ENCODE measurements at places on chromosomes 7 and 10.

DNA sequence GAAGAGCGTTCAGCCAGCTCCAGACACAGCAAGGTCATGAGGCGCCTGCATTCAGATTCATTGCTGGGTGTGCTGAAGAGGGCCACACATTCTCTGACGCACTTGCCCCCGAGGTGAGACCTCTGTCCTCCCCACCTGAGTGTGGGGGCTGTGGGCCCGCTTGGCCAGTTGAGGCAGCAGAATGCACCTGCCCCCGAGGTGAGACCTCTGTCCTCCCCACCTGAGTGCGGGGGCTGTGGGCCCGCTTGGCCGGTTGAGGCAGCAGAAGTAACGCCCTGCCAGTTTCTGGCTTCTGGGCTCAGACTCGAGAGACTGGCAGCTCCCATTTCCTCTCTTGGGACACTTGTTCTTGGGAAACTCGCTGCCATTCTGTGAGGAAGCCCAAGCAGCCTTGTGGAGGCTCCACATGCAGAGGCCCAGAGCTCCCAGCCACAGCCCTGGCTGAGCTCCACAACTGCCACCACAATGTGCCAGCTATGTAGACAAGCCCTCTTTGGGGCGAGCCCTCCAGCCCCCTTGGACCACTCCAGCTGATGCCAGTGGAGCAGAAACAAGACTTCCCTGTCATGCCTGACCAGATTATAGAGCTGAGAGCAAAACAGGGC lies 434.0 kb downstream of the DNAJB6 start:
- ATAC-seq, result no peak

DNA sequence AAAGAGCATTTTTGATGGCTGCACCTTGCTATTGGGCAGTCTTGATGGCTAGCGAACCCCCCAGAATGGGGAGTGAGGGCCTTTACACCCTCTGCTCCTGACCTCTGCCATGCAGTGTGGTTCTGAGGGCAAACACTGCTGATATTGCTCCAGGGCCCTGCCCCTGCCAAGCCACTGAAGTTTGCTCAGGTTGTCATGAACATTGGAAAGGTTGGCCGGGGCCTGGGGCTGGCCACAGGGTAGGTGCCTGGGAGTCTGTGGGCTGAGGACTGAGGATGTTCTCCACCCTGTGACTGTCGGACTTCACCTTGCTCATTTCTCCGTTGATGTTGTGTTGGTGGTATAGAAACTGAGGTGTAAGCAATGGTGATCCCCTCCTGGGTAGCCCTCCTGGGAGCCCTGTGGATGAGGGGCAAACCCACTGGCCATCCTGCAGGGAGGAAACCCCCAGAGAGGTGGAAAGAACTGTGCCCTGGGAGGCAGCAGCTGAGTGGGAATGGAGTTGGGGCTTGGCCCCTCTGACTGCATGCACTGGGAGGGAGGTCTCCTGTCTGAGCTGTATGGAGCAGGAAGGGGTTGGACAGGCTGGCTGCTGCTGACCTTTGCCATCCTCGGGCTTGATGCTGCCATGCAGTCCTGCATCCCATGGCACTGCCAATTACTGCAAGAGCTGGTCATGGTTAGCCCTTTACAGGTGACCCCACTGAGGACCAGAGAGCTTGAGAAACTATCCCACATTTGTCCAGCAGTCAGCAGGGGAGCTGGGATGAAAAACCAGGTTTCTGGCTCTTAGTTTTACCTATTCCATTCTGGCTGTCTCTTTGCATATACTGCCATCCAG lies 77.1 kb downstream of the SH2D4B start:
- ATAC-seq, result no peak

DNA sequence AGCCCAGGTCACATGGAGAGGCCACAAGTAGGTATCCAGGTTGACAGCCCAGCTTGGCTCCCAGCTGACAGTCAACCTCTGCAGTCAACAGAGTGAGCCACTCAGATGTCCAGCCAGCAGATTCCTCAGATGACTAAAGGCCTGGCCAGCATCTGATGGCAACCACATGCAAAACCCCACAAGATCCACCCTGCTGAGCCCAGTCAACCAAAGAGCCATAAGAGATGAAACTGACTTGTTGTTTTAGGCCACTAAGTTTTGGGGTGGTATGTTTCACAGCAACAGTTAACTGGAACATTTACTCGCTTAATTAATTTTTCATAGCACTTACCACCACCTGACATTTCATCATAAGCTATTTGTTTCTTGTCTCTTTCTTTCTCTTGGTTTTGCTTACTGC lies 107.3 kb upstream of the KDM7A start:
- ATAC-seq, result no peak

DNA sequence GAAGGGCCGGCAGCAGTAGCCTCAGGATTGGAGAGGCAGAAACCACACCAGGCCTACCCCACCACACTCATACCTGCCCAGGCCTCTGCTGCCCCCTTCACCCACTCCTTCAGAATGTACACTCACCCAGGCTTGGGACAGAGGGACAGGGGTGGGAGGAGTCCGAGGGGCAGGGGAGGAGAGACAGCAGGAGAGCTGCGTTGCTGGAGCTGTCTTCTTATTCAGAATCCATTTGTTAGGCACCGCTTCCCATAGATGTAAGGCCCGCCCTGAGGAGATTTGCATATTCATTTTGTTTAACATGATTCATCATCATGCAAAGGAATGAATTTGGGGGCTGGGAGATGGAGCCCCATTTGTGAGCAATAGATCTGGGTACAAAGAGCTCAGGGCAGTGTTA lies 156.7 kb downstream of the CDH23 start:
- ATAC-seq, result no peak

DNA sequence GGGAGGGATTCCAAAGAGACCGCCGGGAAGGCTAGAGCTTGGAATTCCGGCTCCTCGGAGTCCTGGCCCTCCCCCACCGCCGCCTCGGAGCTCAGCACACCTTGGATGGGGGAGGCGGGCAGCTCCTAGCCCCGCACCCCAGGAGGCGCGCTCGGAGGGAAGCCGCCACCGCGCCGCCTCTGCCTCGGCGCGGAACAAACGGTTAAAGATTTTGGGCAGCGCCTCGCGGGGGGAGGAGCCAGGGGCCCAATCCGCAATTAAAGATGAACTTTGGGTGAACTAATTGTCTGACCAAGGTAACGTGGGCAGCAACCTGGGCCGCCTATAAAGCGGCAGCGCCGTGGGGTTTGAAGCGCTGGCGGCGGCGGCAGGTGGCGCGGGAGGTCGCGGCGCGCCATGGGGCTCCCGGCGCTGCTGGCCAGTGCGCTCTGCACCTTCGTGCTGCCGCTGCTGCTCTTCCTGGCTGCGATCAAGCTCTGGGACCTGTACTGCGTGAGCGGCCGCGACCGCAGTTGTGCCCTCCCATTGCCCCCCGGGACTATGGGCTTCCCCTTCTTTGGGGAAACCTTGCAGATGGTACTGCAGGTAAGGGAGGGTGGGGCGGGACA lies at the start of gene CYP26A1:
Gene CYP26A1 (plus strand): TSS at position 355 of the 608 bp plus-strand sequence. CDS start 42 bp downstream, at position 397.
- no peak for ATAC-seq

GRCh38 chr7:81155654-81156373 lies 237.0 kb upstream of the SEMA3C start:
- no peak for ATAC-seq

GRCh38 chr10:63760708-63761047 lies 239.5 kb downstream of the REEP3 start:
- ATAC-seq, result no peak

DNA sequence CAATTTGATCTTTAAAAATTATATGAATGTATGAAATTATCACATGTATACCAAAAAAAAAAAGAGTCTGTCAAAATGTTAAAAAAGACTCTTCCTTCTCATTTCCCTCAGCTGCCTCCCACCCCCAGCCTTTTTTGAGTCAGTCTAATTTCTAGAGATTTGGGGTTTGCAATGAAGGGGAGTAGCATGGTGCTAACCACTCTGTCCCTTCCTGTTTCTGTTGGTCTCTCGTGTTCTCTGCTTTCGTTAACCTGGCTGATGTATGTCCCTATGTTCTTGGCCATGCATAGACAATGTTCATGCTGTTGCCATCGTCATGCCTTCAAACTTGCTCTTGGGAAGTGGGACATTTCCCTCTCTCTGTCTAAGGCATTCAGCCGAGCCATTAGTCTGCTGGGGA lies 474.1 kb downstream of the LRMDA start:
- no peak for ATAC-seq

- ATAC-seq, result no peak
Measured at GRCh38 chr7:50147951-50148808, 55.1 kb upstream of the ZPBP start.

- no peak for ATAC-seq
Measured at GRCh38 chr7:29329686-29330085, 135.1 kb downstream of the CHN2 start.

- no peak for ATAC-seq
Measured at GRCh38 chr7:22083704-22084240, 138.1 kb upstream of the CDCA7L start.

DNA sequence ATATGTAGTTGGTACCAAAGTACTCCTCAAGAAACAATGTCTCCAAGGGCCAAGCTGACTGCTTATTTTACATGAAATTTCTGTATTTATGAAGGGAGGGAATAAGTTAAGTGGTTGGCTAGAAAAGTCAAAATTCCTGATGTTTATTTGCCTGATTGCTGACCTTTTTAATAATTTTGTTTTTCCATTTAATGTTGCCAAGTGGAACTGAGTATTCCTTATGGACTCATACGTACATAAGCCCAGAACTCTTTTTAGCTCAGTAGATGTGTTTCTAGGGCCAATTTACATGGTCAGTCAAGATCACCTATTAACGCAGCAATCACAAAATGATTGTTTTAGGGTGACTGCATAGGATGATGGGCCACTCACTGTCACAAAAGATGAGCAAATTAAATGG lies 78.3 kb upstream of the FZD8 start:
- ATAC-seq, result no peak

DNA sequence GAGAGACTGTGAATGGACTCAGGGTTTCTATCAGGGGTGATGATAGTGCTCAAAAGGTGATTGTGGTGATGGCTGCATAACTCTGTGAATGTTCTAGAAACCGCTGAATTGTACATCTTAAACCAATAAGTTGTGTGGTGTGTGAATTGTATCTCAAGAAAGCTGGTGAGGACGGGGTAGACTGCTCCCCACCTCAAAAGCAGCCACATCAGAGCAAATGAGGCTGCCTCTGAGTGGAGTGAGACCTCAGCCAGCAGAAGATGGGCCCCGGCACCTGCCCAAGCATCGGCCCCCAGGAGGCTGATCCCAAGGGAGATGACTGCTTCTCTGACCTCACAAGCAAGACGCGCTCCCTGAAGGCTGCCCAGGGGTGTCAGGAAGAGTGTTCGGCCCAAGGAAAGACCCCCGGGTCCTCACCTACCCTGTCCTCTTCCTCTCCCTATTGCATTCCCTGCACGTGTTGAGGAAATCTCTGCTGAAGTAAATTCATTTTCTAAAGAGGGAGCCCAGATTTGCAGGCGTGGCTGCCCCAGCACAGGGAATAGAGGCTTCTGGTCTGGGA lies 279.3 kb upstream of the SHH start:
- ATAC-seq, result no peak

GRCh38 chr10:17626656-17627055 lies 9.5 kb upstream of the HACD1 start:
- no peak for ATAC-seq

DNA sequence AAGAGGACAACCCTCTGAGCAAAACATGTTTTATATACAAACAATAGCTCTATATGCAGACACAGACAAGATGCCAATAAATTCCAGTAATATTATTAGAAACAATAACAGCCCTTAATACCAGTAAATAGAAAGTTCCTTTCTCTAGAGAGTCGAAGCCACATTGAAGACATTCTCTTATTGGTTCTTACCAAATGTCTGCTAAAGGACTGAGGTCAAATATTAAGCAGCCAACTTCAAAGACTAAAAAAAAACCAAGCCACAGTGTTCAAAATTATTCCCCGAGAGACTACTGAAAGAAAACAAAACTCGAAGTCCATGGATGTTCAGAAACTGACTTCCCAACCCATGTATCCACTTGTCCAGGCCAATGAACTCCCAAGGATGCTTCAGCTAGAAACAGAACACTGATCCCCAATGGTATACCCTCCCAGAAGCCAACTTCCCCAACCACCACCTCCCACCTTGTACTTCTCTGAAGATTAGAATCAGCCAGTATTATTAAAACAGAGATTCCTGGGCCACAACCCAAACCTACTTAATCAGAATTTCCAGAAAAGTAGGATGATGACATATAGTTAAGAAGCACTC lies 51.9 kb downstream of the FAM13C start:
- no peak for ATAC-seq

GRCh38 chr10:67934336-67934735 lies 49.9 kb downstream of the SIRT1 start:
- ATAC-seq, result no peak

GRCh38 chr7:3215624-3216585 lies 85.1 kb upstream of the SDK1 start:
- ATAC-seq, result peak; percentile 38

DNA sequence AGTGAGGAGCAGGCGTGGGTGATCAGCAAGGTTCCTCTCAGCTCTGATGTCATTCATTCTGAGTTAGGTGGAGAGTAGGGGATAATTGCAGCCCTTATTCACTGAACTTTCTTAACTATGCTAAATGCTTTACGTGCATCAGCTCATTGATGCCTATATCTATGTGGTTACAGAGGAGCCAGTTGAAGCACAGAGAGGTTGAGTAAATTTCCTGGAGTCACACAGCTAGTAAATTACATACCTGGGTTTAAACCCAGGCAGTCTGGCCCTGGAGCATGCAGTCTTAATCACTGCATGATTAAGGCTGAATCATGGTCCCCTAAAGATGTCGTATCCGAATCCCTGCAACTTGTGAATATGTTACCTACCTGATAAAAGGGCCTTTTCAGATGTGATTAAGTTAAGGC lies 99.6 kb downstream of the GRK5 start:
- ATAC-seq, result no peak

DNA sequence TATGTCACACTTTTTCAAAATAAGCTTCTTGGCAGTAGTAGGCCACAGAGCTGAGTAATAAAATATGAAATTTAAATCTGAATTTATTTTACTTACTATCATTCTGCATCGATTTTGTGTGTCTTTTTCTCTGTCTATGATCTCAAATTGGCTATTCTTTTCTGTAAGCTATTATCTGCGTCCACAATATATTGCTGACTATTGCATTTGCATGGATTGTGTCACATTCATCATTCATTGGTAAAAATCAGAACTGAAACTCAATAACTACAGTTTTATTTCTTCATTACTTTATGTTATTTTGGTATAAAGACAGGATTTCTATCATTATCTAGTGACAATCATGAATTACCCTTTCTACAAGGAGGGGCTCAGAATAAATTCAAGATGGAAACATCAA lies 154.8 kb upstream of the AGR3 start:
- ATAC-seq, result no peak

DNA sequence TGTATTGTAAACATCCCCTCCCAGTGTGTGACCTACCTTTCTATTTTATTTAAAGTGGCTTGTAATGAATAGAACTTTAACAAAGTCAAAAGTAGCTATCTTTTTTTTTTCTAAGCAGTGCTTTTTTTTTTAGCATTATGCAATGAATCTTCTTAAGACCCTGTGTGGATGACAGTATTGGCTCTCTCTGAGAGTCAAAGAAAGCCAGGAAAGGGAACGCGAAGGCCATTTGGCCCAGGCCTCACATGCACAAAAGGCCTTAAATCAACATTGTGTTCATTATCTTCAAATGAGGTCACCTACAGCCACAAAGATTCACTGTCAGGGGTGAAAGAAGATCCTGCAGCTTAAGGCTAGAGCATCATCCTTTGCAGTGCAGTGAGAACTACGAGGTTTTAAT lies 721.5 kb downstream of the GRID1 start:
- no peak for ATAC-seq

- ATAC-seq, result no peak
Measured at GRCh38 chr10:129853562-129853903, 110.5 kb downstream of the EBF3 start.

- no peak for ATAC-seq
Measured at GRCh38 chr7:80335511-80336231, 176.2 kb downstream of the GNAT3 start.
